ENCODE measurements at places on chromosomes 1 and 21.

DNA sequence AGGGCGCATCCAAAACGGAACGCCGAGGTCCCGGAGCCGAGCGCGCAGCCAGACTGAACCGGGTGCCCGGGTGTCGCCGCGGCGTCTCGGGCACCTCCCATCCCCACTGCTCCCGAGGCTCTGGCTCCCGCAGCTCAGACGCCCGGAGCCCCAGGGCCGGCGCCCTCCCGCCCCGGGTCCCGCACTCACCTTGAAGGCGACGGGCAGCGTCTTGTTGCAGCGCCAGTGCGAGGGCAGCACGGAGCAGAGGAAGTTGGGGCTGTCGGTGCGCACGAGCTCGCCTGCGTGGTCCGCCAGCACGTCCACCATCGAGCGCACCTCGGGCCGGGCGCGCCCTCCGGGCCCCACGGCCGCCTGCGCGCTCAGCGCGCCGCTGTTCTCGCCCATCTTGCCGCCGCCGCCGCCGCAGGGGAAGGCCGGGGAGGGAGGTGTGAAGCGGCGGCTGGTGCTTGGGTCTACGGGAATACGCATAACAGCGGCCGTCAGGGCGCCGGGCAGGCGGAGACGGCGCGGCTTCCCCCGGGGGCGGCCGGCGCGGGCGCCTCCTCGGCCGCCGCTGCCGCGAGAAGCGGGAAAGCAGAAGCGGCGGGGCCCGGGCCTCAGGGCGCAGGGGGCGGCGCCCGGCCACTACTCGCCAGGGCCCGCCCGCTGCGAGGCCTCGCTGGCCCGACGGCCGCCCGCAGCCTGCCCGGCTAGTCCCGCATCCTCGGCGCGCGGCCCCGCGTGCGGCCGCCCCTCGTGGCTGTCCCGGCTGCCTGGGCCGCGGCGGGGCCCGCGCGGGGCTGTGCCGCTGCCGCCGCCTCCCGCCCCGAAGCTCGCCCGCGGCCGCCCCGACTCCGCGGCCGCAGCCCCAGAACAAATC is 447 bp downstream of the RUNX3 start:
- no peak for DNase-seq

DNA sequence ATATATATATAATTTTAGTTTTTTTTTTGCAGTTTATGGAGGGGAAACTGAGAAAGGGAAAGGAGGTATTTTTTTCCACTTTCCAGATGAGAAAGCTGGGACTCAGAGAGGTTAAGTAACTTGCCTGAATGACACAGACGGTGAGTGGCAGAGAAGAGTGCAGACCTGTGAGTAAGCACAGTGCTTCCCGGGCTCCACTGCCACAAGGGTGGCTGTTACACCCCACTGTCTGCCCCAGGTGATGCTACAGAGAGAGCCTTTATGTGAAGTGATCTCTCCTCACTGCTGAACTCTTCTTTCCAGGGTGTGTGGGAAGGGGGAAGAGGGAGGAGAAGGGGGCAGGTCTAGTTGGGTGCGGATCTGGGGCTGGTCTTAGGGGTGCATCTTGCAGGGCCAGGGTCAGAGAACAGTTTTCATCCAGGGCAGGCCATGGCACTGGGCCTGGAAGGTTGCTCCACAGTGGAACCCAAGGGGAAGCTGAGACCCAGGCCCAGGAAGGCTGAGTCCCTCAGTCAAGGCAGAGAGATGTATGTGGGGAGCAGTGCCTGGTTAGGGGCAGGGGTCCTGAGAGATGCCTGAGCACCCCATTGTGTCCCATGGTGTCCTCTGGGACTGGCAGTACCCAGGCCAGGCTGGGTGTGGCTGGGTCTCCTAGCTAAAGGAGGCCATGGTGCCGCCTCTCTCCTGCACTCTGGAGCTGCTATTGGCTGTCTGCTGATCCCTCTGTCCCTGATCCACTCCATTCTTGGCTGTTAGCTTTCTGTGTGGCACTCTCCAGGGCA is 357.5 kb downstream of the PTPRU start:
- DNase-seq, result no peak

DNA sequence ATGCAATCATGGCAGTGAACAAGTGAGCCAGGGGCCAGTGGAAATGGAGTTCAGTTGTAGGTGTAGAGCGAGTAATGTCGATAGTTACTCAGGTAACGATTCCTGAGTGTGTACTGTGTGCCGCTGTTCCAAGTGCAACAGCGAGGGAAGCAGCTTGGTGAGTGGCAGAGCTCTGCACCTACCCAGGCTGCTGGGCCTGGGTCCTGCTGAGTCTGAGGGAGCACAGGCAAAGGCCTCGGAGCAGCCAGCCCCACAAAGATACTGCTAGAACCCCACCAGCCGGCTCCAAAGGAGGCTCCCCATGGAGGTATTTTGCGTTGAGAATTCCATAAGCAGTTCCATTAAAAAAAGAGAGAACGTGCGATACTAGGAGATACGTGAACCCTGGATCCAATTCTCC is 23.2 kb downstream of the PARP1 start:
- no peak for DNase-seq

GRCh38 chr1:245807954-245808719 is 653.4 kb downstream of the KIF26B start:
- DNase-seq, result no peak

GRCh38 chr1:87398641-87399040 is 70.0 kb downstream of the LMO4 start:
- no peak for DNase-seq

GRCh38 chr1:63909526-63909925 is 135.7 kb downstream of the ROR1 start:
- no peak for DNase-seq

GRCh38 chr21:29334717-29335428 is 36.2 kb downstream of the BACH1 start:
- DNase-seq, result no peak

DNA sequence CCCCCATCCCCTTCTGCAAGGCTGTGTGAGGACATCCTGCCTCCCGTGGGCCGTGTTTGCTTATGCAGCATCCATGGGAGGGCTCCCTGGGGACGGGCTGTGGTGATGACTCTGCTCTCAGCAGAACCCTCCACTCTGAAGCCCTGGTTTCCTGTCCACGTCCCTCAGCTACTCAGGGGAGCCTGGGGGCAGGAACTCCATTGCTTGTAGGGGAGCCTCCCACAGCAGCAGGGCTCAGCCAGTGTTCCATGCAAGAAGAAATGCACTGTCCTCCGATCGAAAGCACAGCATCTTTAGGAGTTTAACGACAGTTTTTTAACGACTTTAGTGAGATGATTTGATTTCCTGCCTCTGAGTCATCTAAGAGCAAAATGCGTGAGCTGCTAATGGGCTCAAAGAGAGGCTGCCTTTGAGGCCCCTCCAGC is 8.3 kb upstream of the KCNAB2 start:
- no peak for DNase-seq

DNA sequence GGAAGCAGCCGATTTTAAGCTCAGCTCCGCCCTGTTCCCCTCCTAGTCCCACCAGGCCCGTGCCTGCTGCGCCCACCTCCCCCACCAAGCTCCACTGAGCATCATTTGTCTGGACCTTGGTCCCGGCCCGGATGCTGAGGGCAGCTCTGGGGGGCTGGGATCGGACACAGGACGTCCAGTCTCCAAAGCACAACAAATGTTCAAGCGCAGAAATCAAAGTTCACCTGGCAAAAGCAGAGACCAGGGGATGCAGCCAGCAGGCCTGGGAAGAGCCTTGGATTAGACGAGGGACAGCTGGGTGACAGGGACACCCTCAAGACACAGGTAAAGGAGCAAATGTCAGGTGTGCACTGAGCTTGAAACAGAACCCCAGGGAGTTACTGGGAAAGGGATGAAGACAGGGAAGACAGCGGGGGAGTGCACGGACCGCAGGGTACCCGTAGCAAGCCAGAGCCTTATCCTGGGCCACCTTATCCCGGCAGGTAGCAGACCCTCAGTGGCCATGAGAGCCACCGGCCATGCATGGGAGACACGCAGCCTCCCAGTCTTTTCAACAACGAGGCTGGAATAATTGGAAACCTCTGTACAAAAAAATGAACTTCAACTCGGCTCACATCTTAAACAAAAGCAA is 22.2 kb upstream of the TMEM52 start:
- DNase-seq, result no peak

GRCh38 chr1:177969825-177970371 is at the start of gene SEC16B:
SEC16B (minus strand) TSS chr1:177970058; CDS start chr1:177967981, 2,077 bp downstream.
- no peak for DNase-seq

DNA sequence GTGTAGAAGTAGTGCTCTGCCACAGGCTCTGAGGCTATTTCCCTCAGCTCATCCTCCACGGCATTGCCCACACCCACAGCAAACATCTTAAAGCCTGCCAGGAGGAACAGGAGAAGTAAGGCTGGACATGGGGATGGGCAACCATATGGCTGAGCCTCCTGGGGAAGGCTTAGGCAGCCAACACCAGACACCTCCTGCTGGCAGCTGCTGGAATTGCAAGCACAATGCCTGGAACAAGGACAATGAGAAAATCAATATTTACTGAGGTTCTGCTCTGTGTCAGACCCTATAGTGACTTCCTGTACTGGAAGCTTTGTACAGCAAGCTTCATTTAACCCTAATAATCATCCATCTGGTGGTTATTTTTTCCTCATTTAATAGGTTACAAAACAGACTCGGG is 8.2 kb downstream of the MATN1 start:
- DNase-seq, result no peak

GRCh38 chr21:39631842-39632562 is 19.3 kb downstream of the B3GALT5 start:
- DNase-seq, result no peak

DNA sequence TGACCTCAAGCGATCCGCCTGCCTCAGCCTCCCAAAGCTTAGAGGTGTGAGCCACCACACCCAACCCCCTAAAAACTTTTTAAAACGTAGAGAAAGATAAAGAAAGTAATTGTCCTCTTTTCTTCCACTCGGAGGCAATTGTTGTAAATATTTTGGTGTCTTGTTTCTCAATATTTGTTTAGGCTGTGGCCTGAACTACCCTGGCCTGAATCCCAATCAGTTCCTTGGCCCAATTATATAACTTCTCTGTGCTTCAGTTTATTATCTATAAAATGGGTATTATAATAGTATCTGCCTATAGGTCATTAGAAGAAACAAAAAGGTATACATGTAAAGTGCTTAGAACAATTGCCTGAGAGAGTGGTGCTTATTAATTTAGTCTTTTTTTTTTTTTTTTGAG is 1.8 kb upstream of the ATP5PO start:
- DNase-seq, result no peak

All from activated T-helper 1 cell treated with anti-CD3 and anti-CD28 coated beads, Interleukin-2, amount 50 U/mL, for 16 hours (primary cell).